ENCODE measurements at places on chromosomes 7 and 10. TPM values are rescaled to one million over a fixed set of nuclear protein-coding genes. Genes with fewer than 3 reads are reported as not detected.

The ABCB1 gene
- total RNA-seq: 2.5 TPM

The SLC18A3 gene
- total RNA-seq: not detected

The GBX1 gene
- total RNA-seq: not detected

The NPC1L1 gene
- total RNA-seq: not detected

The CRHR2 gene
- not detected for total RNA-seq

The LIPF gene
- not detected for total RNA-seq

The GRM3 gene
- total RNA-seq: not detected

The DPCD gene
- 3.0 TPM for total RNA-seq

The SFTPA2 gene
- total RNA-seq: not detected

The PHYHIPL gene
- total RNA-seq: not detected

The CALD1 gene
- total RNA-seq: 1.3 TPM

The COL13A1 gene
- not detected for total RNA-seq

The INHBA gene
- 0.54 TPM for total RNA-seq

The TMEM270 gene
- total RNA-seq: not detected

The ZNF716 gene
- total RNA-seq: not detected

The AMZ1 gene
- total RNA-seq: 0.27 TPM

The ARMC3 gene
- total RNA-seq: not detected

The ARID5B gene
- 55.7 TPM for total RNA-seq

The CALHM2 gene
- total RNA-seq: 67.2 TPM

The OR2A1 gene
- total RNA-seq: not detected

The NEUROD6 gene
- not detected for total RNA-seq

The PNLIP gene
- not detected for total RNA-seq

The BAMBI gene
- total RNA-seq: not detected

The GIMAP6 gene
- 170 TPM for total RNA-seq

The SEMA4G gene
- total RNA-seq: 0.85 TPM

The HABP2 gene
- total RNA-seq: not detected

The DNAJC12 gene
- total RNA-seq: 8.7 TPM

The ZNF467 gene
- not detected for total RNA-seq

The SLC39A12 gene
- not detected for total RNA-seq

The ADAMTS14 gene
- total RNA-seq: 0.07 TPM

The KLF14 gene
- not detected for total RNA-seq

The TNKS2 gene
- 34.7 TPM for total RNA-seq

The EPO gene
- not detected for total RNA-seq

The CPEB3 gene
- total RNA-seq: 3.8 TPM

The DBF4 gene
- total RNA-seq: 58.0 TPM

The ADAM22 gene
- total RNA-seq: 1.2 TPM

The PCGF6 gene
- total RNA-seq: 13.3 TPM

Data from T-helper 1 cell treated with Interleukin-12 subunit alpha and Interleukin-12 subunit beta and Interleukin-4 antibody, amounts not matched to agents 30 ng/mL and 1 ng/mL, for 36 hours (primary cell).